CD4-positive, alpha-beta T cell (primary cell): ENCODE measurements at places on chromosomes 16 and 17. TPM values are rescaled to one million over a fixed set of nuclear protein-coding genes. Genes with fewer than 3 reads are reported as not detected.

The KLHL10 gene
- total RNA-seq, result not detected

DNA sequence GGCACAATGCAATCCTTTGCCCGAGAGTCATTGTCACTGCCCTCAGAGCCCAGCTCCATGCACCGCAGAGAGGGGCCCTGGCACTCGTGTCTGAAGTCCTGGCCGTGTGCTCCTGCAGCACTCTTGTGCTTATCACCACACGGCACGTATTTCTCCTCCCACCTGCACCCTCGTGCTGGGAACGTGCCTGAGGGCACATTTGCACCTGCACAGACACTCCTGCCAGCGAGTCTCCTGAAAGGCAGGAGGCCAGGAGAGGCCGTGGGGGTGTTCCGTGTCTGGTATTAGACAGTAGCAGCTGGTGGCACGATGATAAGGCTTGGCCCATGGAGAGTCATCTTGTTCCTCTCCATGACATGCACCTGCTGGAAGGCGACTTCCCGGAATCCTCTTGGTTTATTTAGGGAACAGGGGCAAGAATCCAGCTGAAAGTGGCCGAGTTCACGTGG is 3.4 kb upstream of the ACSF3 start:
- peaks cover 16% of the 10 kb centered on the region for H3K27me3 ChIP-seq
- H3K36me3 ChIP-seq, result no peaks in the 10 kb centered on the region
- H3K4me1 ChIP-seq, result peaks cover 17% of the 10 kb centered on the region
- DNase-seq, result no peak
- no peak overlapping the region for H3K27ac ChIP-seq
- no peak overlapping the region for H3K4me3 ChIP-seq

The KLHDC4 gene
- total RNA-seq, result 41.4 TPM

The MYO19 gene
- 64.4 TPM for total RNA-seq

The TLCD3B gene
- total RNA-seq, result not detected
